Stimulated activated CD8-positive, alpha-beta memory T cell treated with anti-CD3 and anti-CD28 coated beads, Interleukin-4, amount 100 ng/mL, for 24 hours (primary cell): ENCODE measurements at places on chromosomes 4 and X.
A peak's percentile ranks its signal among the peaks of the same experiment; 100 is the strongest.

DNA sequence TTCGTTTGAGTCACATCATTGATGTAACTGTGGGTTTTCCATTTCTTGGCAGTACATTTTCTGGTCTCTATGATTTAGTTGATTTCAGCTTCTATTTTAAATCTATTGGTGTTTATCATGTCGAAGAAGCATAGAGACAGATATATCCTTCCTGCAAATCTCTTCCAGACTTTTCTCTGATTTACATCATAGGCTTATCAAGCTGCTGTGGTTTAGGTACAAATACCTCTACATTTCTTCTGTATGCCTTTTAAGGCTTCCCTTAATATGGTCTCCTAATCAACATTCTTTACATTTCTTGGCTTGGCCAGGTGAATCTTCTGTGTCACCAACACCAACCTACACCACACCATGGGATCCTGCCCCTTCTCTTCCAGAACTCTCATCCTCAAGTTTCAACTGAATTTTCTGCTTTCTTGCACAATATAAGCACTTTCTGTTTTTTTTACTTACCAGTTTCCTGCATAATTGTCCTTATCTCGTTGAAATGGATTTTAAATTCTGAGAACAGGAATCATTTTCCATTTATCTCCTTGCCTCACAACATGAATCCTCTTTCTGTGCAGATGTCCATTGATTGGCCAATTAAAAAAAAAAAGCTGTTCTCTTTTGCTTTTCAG, 626.9 kb downstream of the ANKRD50 start:
- no peak for DNase-seq

- DNase-seq: no peak
These were observed 13.2 kb upstream of the PCDH18 start for GRCh38 chr4:137545461-137545861.

DNA sequence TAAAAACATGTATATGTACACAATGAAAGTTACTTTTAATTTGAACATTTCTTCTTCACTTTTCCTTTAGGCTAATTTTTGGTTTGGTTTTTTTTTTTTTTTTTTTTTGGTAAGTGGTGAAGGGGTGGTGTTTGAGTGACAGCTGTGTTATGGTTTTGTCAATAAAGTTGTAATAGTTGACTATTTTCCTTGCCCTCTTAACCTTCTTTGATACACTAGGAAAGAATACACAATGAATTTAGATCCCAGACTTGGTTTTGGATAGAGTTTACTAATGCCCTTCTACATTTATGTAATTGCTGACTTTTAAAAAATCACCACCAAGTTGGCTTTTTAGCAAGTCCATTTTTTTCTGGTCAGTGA, 38.1 kb upstream of the MSMO1 start:
- DNase-seq: no peak

GRCh38 chr4:85557016-85557901, 82.3 kb downstream of the ARHGAP24 start:
- no peak for DNase-seq

DNA sequence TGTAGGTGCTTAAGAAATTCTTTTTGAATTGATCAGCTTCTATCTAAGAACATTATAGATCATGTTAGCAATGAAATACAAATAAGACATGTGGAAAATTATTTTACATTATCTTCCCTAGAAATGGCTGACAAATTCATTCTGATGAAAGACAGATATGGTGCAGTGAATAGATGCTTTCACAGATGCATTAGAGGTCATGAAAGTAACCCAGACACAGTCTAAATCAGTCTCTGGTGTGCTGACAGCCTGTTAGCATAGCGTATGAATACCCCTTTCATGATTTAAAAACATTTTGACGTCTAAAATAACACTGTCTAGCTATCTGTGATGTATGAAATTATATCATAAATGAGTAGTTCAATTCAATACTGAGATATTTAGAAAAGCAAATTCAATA, 180.9 kb downstream of the UNC5C start:
- DNase-seq: no peak

GRCh38 chr4:39235696-39236095, 53.4 kb downstream of the WDR19 start:
- no peak for DNase-seq

GRCh38 chrX:109777749-109778148, 44.7 kb upstream of the ACSL4 start:
- DNase-seq: no peak

- no peak for DNase-seq
These were observed 392 bp upstream of the UGT2A3 start for GRCh38 chr4:68951806-68952585.

DNA sequence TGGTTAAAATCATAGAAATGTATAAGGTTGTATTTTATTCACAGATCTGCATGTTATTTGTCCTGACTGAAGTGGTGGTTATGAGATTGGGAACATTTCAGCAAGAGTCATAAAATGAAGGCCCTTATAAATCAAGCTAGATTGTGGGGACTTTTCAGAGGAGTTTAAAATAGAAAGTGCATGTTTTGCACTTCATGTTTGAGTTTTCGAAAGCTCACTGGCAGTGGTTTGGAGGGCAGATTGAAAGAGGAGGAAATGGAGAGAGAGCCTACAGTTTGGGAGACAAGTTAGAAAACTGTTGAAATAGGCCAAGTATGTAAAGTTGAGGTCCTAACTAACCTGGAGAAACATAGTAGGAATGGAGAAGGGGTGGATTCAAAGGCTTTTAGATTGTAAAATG, 124.9 kb downstream of the KDM6A start:
- DNase-seq: no peak

- no peak for DNase-seq
These were observed 388.8 kb upstream of the EPHA5 start for GRCh38 chr4:66059136-66059535.

DNA sequence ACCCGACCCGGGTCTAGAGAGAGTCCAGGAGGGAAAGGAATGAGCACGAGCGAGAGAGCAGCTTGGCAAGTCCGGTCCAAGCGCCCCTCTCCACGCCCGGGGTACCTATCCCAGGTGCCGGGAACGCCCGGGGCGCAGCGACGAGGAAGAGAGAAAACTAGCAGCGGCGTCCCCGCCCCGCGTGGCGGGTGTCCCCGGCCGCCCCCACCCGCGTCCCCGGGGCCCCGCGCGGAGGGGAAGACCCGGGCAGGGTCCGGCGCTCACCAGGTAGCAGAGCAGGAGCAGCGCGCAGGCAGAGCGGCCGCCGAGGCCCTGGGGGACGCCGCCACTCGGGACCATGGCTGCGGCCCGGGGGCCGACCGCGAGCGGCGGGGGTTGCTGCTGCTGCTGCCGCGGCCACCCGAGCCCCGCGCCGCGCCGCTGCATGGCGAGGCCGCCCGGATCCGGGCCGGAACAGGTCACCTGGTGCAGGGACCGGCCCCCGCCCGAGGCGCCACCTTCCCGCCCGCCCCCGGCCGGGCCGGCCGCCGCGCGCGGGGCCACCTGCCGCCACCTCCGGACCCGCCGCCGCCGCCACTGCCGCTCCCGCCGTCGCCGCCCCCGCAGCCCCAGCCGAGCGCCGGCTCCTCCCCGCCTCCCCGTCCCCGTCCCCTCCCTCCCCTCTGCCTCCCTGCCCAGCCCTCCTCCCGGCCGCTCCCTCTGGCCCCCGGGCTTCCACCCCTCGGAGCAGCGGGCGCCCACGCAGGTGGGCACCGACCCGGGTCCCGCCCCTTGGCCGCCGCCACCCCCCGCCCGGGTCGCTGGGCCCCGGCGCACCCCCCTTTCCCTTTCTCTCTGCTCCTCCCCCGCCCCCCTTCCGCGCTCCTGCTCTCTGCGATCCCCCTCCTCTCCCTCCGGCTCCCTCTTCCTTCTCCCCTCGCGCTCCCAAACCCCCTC, at the start of gene SEL1L3:
TSS of gene SEL1L3 (minus strand) at position 578 of the 936 bp plus-strand sequence. CDS start at position 426, 152 bp downstream.
- peak; percentile 53 for DNase-seq

GRCh38 chr4:25811374-25811690, 51.5 kb downstream of the SEL1L3 start:
- DNase-seq: no peak

DNA sequence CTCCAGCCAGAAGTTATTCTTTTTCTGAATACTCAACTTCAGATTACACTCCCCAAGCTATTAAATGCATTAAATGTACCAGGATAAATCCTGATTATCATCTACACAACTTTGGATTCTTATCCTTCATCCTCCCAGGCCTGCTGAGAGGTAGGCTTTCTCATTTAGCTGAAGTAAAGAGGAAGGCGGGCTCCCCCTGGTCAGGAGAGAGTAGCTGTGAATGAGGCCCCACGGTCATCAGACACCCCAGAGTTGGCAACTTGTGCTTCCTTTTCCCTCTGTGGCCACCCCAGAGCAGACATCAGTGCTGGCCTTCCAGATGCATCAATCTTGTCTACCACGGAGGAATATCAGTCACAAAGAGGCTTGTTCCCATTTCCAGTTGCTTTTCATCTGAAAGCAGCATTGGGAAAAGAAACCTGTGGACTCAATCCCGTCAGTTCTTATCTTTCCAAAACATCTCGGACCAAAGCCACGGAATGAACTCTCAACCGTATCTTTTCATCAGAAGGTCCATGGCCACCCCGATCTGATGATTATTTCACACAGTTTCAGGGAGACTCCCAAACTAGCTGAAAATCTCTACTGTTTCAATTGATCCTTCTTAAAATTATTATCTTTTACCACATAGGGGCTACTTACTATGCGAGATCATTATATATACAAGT, 79.2 kb downstream of the FBXO8 start:
- no peak for DNase-seq

- no peak for DNase-seq
These were observed at the start of gene ATP2B3 for GRCh38 chrX:153517423-153517822. TSS of gene ATP2B3 (plus strand) at chrX:153517642. CDS start at chrX:153536248, 18,606 bp downstream.

DNA sequence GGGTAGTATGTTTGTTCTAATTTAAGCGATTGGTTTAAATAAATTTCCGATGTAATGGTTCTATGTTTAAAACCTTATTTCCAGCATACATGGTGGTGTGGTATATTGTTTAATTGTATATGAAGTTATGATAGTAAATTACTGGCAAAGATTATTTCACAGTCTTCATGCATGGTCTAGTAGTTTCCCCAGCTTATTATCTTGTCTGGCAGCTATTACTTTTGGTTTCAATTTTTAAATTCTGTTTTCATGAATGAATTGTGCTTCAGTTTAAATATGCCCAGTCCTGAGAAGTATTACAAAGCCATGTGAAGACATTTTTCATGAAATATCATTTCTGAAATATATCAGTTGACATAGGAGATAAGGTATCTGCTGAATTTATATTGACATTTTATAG, 6.3 kb downstream of the ALG13 start:
- no peak for DNase-seq

DNA sequence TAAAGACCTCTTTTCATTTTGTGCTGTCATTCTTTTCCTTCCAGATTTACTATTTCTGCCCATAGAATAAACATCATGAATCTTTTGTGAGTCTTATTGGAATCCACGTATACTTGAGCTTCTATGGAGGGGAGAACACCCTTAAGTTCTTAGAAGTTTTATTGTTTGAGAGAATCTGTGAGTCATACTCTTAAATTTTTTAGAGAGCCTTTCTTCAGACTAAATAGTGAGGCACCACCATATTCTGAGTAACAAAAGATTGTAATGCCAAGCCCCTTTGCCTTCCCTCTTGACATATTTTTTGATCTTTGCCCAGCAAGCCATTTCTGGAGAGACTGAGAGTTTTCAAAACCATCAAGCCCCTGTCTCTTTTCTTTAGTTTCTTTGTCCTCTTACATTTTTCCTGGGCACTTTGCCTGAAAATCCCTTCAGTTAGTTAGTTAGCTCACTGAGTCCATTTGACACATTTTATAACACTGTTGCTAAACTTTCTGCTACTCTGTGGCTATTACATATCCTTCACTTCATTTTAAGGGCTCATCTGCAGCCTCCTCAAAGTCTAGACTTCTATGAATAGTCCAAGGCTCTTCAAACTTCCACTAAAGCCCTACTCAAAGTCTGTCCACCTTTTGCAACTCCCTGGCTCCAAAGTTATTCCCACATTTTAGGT, 65.3 kb upstream of the NDUFC1 start:
- DNase-seq: no peak

DNA sequence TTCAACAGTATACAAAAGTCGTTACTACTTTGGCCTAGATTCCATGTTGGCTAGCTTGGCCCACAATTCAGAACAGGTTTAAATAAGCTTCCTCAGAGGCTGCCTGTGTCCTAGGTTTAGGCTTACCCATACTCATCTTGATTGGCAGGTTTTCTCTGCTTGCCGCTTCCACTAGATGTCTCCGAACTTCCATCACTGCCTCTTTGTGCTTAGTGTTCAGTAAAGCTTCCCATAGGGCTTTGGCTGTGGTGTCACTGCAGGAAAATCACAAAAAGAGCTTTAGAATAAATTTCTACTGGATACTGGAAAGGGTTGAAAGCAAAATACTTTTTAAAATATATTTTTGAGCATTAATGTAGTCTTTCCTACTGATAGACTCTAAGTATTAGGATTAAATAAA, 52.4 kb downstream of the SCFD2 start:
- DNase-seq: no peak

- no peak for DNase-seq
These were observed 23.7 kb upstream of the PNPLA4 start for GRCh38 chrX:7950865-7951264.

DNA sequence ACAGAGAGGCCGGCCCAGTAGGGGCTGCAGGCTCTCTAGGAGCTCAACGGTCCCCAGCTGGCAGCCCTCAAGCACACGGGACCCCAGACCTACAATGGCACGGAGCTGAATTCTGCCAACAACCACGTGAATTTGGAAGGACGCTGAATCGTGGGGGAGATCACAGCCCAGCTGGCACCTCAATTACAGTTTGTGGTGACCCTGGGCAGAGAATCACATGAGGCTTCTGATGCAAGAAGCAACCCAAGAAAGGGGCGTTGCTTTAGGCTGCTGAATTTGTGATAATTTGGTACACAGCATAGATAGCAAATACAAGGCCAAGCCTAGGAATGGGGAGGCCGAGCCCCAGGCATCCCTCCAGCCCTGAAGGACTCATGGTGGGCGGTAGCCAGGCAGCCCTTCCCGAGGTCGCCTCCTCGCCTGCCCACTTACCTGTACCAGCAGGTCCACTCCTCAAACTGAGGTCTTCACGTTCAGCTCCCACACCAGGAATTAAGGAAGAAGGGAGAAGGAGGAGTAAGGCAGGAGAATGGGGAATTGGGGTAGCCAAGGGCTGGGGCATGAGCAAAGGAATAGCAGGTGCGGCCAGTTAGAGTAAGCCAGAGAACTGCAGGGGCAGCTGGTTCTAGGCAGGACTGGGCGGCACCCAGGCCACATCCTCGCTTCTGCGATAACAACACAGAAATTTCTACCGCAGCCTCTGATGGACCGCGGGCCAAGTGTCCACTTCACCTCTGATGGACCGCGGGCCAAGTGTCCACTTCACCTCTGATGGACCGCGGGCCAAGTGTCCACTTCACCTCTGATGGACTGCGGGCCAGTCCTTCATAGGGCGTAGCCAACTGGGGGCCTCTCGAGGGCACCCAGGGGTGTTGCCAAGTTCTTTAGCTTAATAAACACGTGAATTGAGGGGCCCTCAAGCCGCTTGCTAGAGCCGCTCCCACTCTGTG, 23.4 kb upstream of the HTRA3 start:
- DNase-seq: no peak

DNA sequence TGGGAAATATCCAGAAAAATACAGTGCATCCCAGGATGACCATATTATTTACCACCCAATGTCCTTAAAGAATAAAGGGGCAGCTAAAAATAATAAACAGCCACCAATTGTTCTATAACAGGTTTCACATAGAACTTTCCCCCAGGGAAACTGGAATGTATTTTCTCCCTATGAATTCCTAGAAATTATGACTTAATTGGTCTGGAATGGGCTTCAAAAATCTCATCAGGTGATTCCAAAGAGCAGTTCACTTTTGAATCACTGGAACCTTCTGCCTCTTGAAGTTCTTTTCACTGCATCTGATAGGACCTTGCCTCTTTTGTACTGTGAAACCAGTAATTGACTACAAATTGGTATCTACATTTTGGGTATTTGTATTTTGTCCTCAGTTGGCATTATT, 119.3 kb downstream of the ZNF330 start:
- no peak for DNase-seq

GRCh38 chrX:31708116-31708515, 636.3 kb upstream of the FTHL17 start:
- DNase-seq: no peak
